ENCODE measurements at places on chromosomes 4 and X.

- no peak for DNase-seq
These were observed 326.2 kb upstream of the SLIT2 start for GRCh38 chr4:19925516-19925915.

DNA sequence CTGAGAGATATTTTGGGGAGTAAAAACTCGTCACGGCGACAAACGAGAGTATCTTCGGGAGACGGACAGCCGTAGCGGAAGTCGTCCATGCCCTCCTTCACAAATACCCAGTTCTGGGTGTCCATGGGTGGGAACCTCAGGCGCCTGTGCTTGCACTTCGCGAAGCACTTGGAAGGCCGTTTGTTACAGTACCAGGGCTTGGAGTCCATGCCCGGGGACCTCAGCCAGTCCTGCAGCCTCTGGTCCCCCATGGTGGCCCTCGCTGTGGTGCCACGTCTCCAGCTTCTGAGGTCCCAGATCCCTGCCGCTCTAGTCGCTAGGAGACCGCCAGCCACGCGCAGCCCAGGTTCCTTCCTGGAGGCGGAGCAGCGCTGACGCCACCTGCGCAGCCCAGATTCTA, at the start of gene FAM47A:
TSS of gene FAM47A (minus strand) at position 287 of the 400 bp plus-strand sequence. CDS start at position 251, 36 bp downstream.
- DNase-seq, result no peak

DNA sequence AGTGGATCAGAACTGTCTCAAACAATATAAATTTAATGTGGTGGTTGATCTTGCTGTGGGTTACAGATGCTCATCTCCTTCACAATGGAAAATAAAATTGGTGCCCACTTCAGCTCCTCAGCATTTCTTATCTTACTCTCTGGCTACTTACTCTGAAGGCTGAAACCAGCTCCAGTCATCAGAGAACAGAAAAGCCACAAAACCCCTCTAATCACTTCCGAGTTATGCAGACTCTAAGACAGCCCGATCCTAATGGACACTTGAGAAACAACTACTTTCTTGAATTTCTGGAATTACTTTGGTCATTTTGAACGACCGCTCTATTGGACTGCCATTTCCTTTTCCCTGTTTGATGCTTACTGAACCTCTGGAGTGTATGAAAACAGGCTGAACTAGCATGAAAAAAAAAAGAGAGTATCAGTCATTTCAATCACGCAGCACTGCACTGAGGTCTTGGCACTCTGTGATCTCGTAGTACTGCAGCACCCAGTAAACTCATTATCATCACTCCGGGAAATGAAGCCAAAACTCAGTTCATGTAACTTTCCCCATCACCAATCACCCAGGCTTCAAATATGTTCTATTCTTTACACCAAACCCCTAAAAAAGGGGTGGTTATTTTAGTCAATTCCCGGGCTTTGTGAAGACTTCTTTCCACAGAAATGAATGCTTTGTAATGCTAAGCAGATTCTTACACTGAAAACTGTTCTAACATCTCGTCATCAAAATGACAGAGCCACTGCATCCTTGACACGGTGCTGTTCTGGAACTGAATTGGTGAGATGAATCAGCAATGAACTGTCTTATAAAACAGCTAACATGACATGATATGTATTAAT, 54.5 kb downstream of the TSPAN5 start:
- no peak for DNase-seq

DNA sequence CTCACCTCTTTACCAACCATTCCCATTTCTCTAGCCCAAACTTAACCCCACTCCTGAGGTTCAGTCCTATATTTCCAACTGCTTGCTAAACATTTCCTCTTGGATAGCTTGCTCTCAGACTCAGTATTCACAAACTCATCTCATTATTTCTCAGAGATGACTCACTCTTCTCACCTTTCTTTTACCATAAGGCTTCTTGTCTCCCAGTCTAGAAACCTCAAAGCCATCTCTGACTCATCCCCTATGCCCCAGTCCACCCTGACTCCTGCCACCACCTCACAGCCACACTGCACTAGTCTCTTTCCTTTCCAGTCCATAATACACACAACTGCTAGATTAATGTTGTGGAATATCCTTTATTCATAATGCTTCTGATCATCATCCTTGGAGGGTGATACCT, 4.8 kb downstream of the FRMPD3 start:
- DNase-seq, result no peak

DNA sequence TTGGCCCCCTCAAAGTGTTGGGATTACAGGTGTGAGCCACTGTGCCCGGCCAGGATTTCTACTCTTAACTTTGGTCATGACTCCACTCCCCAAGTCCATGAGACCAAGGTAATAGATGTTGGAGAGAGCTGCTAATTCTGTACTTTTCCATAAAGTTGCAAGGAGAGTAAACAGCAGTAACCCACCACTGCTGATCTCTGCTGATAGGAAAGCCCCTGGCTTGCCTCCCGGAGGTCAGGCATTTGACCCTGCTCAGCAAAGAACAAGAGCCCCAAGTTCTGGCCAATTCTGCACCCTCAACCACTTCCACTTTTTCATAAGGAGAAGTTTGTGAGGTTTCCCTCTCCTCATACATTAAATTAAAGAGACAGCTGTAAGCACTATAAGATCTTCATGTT, 143.0 kb downstream of the RASL11B start:
- no peak for DNase-seq

DNA sequence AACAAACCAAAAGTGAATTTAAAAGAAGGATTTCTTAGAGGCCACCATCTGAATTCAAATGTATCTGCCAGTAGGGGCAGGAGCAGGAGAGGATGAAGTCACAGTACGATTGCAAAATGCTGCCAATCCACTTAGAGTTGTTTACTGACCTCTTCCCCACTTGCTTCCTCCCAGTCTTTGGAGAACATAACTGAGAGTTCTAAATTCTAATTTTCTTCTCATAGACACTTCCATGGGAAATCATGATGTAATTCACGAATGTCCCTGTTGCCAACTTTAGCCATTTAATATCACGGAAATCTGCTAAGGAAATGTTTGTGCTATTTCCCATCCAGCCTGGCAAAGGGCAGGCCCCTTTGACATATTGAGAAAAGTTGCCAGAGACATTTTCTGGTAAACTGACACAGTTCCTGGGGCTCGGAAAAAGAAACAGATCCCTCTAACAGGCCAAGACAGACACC, 33.6 kb upstream of the NOCT start:
- no peak for DNase-seq

All from activated CD4-positive, alpha-beta T cell treated with anti-CD3 and anti-CD28 coated beads for 4 hours (primary cell).